ENCODE measurements at places on chromosomes 3 and 15.

GRCh38 chr15:62453981-62454380, 288.9 kb upstream of the C2CD4B start:
- no peak for DNase-seq

DNA sequence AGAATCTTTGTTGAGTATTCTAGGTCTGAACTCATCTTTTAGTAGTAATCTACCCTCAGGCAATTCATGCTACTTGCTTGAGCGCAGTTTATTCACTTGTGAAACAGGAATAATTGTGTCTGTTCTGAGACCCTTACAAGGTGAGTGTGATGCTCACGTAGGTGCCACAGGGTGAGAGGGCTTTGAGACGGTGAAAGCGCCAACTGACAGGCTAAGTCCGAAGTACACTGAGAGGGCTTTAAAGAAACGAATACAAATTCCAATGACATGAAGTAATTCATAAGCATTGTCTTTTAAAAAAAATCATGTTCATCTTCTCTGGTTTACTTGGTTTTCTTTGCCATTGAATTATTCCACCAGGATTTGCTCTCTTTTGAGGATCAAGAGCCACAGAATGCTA, 393.7 kb upstream of the RGMA start:
- no peak for DNase-seq

- DNase-seq = no peak
These were observed 9.5 kb upstream of the MANF start for GRCh38 chr3:51375571-51375970.

GRCh38 chr15:92000709-92001108, 147.2 kb downstream of the SLCO3A1 start:
- DNase-seq = no peak

DNA sequence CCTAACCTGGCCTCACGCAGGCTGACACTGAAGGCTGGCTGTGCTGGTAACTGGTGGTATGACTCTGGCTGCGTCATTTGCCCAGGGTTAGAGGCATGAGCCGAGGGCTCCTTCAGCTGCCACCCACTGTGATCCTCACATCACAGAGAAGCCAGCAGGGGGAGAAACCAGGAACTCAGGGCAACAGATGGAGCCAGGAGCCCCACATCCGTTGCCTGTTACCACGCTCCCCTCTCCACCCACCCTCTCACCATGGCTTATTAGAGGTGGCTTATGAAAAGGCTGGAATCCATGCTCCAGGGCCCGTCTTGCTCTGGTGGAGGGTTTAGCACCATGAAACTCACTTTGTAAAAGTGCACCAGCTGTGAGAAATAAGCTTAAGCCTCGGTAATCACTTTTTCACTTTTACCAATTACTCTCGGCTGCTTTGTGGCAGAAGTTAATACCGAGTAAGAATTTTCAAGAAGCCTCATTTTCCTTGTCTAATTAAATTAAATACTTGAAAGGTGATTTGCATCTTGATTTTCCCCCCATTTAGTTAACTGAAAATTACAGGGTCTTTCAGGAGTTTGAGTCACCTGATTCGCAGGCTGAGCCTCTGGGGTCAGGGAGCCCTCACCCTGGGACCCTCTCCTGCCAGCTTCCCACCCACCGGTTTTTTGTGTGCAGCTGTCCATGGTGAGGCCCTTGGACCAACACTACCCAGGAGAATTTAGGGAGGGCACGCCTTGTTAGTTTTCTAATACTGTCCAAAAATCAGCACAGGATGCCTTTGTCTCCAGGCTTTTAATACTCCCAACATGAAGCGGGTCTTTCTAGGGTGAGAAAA, 60.9 kb downstream of the ASB7 start:
- no peak for DNase-seq
